ENCODE measurements at places on chromosomes 7 and 10.

DNA sequence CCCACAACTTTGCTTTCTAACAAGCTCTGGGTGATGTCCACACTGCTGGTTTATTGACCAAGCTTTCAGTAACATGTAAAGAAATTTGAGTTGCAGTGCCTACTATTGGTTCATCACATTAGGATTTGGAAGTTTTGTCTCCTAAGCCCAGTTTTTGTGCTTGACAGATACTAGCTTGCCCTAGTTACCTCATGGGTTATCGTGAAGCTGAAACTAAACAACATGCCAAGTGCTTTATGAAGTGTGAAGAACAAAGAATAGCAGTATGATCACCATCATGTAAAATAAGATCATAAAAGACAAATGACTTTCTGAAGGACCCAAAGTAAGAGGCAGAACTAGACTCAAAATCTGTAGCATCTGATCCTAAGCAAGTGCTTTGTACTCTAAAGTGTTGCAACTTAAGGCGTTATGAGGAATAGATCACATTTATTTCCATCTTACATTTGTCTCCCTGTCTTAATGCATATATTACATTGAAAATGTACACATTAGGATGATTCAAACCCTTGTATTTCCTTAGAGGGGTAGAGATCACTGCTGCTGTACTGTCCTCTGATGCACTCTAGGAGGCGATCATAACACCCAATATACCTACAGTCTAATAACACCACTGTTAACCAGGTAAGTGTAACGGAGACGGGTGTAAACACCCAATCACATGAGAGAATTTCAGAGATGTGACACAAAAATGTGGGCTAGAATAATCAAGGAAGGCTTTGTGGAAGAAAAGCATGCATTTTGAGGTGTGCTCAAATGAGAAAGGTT lies 71.3 kb downstream of the NRCAM start:
- no peak for DNase-seq

- no peak for DNase-seq
Measured at GRCh38 chr7:88073626-88074025, 139.6 kb downstream of the ADAM22 start.

- DNase-seq = no peak
Measured at GRCh38 chr7:66952343-66953043, 31.5 kb downstream of the TMEM248 start.

DNA sequence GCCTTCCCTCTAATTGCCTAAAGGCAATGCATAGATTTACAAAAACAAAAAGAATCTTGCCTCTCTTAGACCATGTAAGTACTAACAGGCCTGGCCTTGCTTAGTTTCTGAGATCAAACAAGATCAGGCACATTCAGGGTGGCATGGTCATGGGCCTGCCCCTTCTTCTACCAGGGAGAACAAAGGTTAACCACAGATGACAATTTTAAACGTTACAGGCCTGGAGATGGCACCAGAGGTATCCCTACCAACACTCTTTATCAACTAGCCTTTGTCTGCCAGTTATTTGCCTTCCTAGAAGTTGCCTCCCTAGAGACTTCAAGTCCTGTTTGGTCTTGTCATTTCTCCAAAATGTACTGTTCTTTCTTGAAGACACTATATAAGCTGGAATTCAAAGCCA lies 252.6 kb downstream of the DOCK4 start:
- no peak for DNase-seq

DNA sequence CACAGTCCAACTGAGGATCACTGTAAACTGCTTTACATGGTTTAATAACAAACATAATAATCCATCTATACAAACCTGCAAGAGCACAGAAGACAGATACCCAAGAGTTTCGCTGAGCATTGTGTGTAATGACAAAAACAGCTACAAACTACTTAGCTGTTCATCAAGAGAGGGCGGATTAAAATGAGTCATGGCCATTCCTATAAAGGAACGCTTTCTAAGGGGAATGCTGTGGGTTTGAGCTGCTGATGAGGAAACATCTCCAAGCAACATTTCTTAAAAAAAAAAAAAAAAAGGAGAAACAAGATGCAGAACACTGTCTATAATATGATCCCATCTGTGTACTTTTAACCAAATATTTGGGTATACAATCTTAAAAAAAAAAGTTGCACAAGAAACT lies 33.8 kb downstream of the VOPP1 start:
- no peak for DNase-seq

- no peak for DNase-seq
Measured at GRCh38 chr7:29442146-29442545, 121.5 kb upstream of the PRR15 start.

- no peak for DNase-seq
Measured at GRCh38 chr10:12663863-12664262, 314.5 kb downstream of the CAMK1D start.

GRCh38 chr10:123158682-123159081 lies 4.5 kb downstream of the BUB3 start:
- no peak for DNase-seq

- no peak for DNase-seq
Measured at GRCh38 chr7:130380861-130381455, 664 bp downstream of the CPA1 start.

- DNase-seq = no peak
Measured at GRCh38 chr10:99743841-99744240, 11.8 kb downstream of the CUTC start.

Data from activated naive CD4-positive, alpha-beta T cell treated with Interleukin-2 at 50 U/mL for 16 hours (primary cell).